Activated effector memory CD4-positive, alpha-beta T cell treated with anti-CD3 and anti-CD28 coated beads, Interleukin-2, amount 50 U/mL, for 16 hours (primary cell): ENCODE measurements at places on chromosomes 1 and 21.
A peak's percentile ranks its signal among the peaks of the same experiment; 100 is the strongest.

DNA sequence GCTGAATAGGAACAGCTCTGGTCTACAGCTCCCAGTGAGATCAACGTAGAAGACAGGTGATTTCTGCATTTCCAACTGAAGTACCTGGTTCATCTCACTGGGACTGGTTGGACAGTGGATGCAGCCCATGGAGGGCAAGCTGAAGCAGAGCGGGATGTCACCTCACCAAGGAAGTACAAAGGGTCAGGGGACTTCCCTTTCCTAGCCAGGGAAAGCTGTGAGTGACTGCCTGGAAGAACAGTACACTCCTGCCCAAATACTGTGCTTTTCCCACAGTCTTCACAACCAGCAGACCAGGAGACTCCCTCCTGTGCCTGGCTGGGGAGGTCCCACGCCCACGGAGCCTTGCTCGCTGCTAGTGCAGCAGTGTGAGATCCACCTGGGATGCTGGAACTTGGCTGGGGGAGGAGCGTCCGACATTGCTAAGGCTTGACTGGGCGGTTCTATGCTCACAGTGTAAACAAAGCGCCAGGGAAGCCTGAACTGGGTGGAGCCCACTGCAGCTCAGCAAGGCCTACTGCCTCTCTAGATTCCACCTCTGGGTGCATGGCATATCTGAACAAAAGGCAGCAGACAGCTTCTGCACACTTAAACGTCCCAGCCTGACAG lies 14.7 kb downstream of the CR1L start:
- no peak for DNase-seq

- DNase-seq: no peak
These were observed 528.5 kb downstream of the PLPP3 start for GRCh38 chr1:56050911-56051310.

- peak; percentile 74 for DNase-seq
These were observed 4.1 kb upstream of the KCNAB2 start for GRCh38 chr1:6041432-6042062.

DNA sequence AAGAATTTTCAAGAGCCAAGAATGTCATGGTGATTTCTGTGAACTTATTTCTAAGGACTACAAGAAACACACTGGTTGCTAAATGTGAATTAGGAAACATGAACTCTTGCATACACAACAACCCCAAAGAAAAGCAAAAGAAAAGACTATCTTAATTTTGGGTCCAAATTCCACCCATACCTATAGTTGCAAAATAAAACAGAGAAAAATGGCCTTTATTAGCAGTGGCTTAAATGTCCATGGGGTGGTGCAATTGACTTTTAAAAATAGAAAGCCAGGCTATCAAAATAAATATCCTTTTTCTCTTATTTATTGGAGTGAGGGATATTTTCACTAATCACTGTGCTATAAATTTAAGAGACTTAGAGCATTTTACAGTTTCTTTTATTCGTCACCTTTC lies 80.9 kb upstream of the DPYD start:
- no peak for DNase-seq

- no peak for DNase-seq
These were observed 64.9 kb downstream of the LMO4 start for GRCh38 chr1:87393445-87394085.
